ENCODE measurements at places on chromosomes 16 and 17. TPM values are rescaled to one million over a fixed set of nuclear protein-coding genes. Genes with fewer than 3 reads are reported as not detected.

DNA sequence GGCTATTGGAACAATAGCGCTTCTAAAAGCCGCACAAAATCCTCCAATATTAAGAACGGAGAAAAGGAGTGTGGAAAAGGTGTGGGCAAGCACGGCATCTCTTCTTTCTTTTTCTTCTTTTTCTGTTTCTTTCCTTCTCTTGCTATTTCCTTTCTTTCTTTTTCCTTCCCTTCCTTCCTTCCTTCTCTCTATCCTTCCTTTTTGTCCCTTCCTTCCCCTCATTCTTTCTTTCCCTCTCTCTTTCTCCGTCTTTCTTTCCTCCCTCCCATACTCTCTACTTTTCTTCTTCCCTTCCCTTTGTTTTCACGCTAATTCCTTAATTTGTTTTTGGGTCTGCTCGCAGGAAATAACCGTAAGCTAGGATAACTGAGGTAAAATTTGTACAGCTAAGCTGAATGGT, 478.2 kb downstream of the MAF start:
- no peak for DNase-seq

GRCh38 chr16:5430598-5430997, 333.0 kb upstream of the EEF2KMT start:
- no peak for DNase-seq

GRCh38 chr17:44733753-44734152, 25.0 kb upstream of the ADAM11 start:
- no peak for DNase-seq

DNA sequence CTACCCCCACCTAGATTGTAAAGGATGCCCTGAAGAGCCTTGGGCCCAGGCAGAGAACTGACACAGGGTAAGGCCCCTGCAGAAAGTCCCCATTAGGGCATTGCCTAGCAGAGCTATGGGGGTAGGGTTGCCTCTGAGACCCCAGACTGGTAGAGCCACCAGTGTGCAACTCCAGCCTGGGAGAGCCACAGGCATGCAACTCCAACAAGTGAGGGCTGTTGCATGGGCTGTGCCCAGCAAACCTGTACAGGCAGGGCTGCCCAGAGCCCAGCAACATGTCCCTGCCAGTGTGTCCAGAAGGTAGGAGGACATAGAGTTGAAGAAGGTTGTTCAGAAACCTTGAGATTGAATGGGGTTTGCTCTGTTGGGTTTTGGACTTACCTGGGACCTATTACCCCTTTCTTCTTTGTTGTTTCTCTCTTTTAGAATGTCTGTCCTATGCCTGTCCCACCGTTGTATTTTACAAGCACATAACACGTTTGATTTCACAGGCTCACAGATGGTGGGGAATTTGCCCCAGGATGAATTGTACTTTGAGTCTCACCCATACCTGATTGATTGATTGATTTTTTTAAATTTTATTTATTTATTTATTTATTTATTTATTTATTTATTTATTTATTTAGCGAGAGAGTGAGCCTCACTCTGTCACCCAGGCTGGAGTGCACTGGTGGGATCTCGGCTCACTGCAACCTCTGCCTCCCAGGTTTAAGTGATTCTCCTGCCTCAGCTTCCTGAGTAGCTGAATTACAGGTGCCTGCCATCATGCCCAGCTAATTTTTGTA, 16.4 kb downstream of the SGF29 start:
- DNase-seq = no peak

DNA sequence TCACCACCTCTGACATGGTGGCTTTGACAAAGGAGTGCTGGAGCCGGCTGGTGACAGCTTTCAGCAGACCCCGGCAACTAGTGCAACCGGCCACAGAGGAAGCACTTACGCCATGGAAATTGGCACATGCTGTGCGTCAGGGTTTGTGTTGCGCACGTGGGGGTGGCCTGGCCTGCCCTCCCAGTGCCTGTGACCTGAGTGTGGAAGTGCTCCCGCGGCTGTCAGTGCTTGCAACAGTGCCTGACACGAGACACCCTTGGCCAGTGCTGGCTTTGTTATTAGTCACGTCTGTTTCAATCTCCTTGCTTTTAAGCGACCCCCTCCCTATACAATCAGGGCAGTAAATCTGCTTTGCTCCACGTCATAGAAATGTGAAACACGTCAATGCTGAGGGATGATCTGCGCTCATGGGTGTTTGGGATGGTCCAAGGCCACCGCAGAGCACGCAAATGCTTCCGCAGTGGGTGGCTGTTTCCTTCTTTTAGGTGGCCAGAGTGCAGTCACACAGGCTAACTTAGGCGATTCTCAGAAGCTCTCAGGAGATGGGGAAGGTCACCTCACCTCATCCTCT, 64.3 kb downstream of the PGS1 start:
- peak; percentile 28 for DNase-seq

DNA sequence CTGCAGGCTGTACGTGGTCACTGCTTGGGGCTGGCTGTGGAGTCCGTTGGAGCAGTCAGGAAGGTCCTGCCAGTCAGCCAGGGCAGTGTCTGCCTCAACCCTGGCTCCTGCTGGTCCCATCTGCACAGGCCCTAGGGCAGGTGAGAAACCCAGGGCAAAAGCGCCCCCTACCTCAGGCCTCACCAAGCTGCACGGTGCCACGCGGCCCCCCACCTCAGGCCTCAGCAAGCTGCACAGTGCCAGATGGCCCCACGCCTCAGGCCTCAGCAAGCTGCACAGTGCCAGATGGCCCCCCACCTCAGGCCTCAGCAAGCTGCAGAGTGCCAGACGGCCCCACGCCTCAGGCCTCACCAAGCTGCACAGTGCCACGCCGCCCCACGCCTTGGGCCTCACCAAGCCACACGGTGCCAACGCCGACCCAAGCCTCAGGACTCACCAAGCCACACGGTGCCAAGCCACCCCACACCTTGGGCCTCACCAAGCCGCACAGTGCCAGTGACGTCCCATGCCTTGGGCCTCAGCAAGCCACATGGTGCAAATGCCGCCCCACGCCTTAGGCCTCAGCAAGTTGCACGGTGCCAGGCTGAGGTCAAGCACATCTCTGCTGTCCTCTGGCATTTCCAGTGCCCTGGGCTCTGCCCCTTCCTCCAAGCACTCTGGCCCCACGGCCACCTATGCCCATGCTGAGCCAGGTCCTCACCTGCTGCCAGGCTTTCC, 5.5 kb downstream of the TMEM204 start:
- DNase-seq = no peak

DNA sequence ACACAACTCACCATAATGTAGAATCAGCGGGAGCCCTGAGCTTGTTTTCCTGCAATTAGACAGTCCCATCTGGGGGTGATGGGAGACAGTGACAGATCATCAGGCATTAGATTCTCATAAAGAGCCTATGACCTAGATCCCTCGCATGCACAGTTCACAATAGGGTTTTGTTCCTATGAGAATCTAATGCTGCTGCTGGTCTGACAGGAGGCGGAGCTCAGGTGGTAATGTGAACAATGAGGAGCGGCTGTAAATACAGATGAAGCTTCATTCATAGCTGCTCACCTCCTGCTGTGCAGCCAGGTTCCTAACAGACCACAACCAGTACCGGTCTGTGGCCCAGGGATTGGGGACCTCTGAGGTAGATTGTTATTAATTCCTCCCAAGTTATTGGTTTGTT, 2.9 kb upstream of the DOK4 start:
- DNase-seq = no peak

- DNase-seq = no peak
These were observed 186.4 kb upstream of the CHMP6 start for GRCh38 chr17:80805032-80805751.

DNA sequence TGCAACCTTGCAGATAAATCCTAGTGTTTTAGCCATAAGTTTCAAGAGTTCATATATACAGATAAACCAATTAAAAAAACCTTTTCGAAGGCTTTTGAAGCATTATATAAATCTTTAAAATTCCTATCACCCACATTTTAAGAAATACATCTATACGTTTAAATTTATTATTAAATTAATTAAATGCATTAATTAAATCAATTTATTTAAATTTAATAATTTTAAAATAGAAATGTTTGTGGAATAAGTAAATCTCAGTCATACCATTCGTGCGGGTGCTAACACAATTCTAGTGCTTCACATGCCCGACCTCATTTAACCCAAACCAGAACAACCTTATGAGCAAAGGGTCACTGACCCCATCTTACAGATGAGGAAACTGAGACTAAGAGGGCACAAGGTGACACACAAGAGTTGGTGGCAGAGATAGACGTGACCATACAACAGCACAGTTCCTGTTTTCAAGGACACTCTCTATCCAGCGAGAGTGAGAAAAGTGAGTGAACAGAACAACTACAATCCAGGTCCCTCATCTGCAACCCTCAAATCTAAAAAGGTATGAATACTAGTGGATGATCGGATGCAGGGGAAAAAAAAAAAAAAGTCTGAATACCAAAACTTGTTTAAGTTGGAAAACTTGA, 1.4 kb downstream of the NSMCE1 start:
- no peak for DNase-seq

GRCh38 chr16:4578961-4579530, 22.9 kb downstream of the C16orf96 start:
- no peak for DNase-seq

DNA sequence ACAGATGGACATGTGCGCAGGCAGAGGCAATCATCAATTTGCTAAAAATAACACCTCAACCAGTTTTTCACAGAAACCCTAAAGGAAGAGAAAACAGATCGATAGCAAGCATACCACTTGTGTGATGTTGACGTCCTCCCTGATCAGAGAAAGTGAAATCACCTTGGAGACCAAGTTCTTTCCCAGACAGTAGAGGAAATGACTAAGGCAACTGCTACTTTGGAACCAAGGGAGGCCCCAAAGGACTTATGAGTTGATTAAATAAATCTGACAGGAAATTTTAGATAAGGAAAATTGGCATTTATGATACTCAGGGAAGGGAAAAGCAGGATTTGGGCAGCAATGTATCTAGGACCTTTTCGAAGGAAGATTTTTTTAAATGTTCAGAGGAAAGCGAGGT, 267.1 kb upstream of the ASIC2 start:
- DNase-seq = no peak

DNA sequence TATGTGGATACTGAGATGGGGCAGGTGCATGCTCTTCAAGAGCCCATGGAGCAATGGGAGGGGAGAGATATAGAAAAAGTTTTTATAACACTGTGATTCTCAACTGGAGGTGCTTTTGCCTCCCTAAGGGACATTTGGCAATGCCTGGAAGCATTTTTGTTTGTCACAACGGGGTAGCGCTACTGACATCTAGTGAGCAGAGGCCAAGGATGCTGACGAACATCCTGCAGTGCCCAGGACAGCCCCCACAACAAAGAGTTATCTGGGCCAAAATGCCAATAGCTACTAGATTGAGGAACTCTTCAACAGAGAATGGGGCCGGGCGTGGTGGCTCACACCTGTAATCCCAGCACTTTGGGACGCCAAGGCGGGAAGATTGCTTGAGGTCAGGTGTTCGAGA, 67.2 kb upstream of the CLEC3A start:
- DNase-seq = no peak

DNA sequence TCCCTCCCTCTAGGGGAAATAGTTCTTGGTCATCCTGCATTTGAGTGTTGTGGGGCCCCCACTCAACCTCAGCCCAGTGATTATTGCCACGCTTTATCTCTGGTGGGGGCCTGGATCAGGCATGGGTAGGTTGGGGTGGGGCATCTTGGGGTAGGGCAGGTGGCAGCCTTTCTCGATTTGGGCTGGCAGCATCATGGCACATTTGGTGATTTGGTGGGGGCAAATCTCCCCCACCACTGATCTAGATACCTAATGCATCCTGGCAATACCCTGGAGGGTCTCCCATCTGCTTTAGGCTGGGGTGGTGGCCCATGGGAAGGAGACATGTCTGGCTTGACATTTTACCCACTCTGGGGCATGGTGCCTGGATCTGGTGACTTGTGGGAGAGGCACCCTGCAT, 40.2 kb downstream of the NLRP1 start:
- no peak for DNase-seq

DNA sequence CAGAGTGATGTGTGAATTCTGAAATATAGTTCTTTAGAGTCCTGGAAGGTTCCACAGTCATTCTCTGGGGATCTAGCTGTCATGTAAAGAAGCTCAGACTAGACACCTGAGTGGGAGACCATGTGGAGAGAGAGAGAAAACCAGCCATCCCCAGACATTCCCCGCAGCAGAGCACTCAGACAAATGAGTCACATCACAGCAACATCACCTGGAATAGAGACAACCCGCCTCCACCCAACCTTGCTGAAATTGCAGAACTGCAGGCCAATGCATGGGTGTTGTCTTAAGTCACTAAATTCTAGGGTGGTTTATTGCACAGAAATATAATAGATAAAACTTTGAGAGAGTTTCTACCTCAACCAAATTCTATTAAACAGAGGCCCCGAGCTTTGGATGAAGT, 392.0 kb upstream of the DYNLRB2 start:
- no peak for DNase-seq

DNA sequence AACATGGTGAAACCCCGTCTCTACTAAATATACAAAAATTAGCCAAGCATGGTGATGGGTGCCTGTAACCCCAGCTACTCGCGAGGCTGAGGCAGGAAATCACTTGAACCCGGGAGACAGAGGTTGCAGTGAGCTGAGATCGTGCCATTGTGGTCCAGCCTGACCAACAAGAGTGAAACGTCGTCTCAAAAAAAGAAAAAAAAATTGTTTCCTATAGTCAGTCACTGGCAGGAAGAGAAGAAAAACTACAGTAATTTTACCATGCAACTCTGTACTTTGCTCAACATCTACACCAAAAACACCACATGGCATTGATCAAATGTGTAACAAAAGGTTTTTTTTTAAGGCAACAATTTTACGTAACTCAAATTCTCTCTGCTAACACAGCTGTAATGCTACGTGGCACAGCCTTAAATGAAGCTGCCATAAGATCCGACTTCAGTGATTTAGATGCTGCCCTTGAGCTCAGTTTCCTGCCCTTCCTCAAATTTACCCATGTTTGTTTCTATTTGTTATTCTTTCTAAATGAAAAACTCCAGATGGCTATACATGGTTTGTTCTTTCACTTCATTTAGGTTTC, 40.2 kb downstream of the CNOT1 start:
- no peak for DNase-seq

DNA sequence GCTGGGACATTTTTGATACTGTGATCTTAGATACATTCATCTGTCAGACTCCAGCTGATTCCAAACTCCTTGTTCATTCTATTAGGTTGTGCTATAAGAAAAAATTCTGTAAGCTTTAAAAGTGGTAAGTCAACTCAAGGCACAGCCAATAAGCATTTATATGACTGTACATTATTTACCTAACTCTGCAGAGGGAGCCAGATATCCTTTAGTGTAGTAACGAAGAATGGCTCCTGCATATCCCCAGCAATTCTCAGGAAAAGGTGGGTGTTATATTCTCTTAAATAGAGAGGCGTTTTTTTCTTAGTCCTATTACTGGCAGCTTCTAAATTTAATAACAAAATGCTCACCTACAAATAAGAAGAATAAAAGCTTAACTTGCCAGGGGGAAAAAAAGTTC, 374.3 kb upstream of the GOT2 start:
- DNase-seq = no peak

MXRA7 gene
- 131 TPM for polyA plus RNA-seq

KRT23 gene
- polyA plus RNA-seq = 0.44 TPM

ITGAX gene
- 0.34 TPM for polyA plus RNA-seq

PDILT gene
- not detected for polyA plus RNA-seq

ZSCAN10 gene
- 0.22 TPM for polyA plus RNA-seq
